Activated CD8-positive, alpha-beta memory T cell treated with anti-CD3 and anti-CD28 coated beads, Interleukin-2, amount 50 U/mL, for 4 hours (primary cell): ENCODE measurements at places on chromosomes 13 and 19.

- DNase-seq, result no peak
Observed at GRCh38 chr19:43751466-43752220, 3.1 kb downstream of the SMG9 start.

DNA sequence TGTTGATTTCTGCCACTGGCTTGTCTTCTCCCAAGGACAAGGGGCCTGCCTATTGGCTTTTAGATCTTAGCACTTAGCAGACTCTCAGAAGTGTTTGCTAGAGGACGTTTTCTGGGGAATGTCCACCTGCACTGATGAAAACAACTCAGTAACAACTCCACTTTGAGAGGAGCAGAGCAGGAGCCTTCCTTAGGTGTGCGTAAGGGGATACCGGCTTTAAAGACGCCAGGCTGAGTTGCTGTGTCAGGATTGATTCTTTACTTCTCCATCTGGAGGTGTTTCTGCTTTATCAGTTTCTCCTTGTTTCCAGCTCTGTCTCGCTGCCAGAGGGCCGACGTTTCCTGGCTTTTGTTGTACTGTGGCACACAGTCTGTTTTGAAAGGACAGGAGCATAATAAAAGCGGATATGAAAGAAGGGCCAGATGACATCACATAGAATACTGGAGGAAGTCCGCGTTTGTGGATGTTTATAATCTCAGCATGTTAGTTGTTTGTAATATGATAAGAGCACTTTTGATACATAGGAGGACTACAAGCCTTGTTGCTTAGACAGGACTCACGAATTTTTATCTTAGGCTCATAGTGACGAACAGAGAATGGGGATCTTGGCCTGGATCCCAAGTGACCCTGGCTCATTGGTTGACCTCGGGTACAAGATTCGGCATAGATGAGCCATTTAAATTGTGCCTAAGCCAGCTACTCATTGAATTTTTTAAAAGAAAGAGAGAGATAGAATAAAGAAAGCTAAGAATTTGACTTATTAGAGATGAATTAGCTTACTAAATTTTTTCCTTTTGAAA is 34.6 kb downstream of the COL4A2 start:
- no peak for DNase-seq

DNA sequence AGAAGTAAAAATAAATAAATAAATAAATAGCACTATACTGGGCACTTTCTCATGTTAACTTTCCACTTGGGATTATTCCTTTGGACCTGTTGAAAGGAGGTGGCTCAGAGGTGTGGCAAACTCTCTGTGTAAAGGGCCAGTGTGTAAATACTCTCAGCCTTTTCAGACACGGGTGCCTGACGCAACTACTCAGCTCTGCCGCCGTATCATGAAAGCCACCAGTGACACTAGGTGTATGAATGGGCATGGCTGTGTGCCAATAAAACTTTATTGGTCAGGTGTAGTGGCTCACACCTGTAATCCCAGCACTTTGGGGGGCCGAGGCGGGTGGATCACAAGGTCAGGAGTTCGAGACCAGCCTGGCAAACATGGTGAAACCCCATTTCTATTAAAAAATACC is 20.1 kb upstream of the SLC39A3 start:
- DNase-seq, result no peak

GRCh38 chr13:31221057-31221456 is 21.3 kb downstream of the B3GLCT start:
- no peak for DNase-seq

- peak; percentile 63 for DNase-seq
Observed at GRCh38 chr19:46746281-46747057, at the start of gene STRN4. STRN4 (minus strand) TSS chr19:46746450; CDS start chr19:46746430, 20 bp downstream.

GRCh38 chr19:48487948-48488347 is 18.8 kb downstream of the CYTH2 start:
- DNase-seq, result no peak
